ENCODE measurements at places on chromosomes 1 and 21.

GRCh38 chr1:201126832-201127754 lies at the start of gene ASCL5:
ASCL5 (minus strand) TSS chr1:201127184; CDS start chr1:201115372, 11,812 bp downstream.
- DNase-seq, result peak; percentile 32

DNA sequence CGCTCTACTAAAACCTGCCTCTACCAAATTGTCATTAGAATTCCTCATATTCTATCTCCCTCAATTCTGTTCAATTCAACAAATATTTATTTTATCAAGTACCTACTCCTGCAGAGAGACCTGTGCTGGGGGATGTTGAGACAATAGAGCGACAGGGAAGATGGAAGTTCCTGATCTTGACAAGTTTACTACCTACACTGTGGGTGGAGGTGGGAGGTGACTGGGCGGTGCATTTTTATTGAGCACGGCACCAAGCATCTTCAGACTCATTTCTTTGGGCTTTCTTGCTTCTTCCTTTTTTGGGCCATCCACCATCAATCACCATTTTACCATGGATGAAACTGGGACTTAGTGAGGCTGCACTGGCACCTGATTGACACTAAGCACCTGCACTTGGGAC lies 61.3 kb downstream of the KIRREL1 start:
- no peak for DNase-seq

- DNase-seq, result no peak
Measured at GRCh38 chr1:233998456-233998855, 94.0 kb downstream of the SLC35F3 start.

DNA sequence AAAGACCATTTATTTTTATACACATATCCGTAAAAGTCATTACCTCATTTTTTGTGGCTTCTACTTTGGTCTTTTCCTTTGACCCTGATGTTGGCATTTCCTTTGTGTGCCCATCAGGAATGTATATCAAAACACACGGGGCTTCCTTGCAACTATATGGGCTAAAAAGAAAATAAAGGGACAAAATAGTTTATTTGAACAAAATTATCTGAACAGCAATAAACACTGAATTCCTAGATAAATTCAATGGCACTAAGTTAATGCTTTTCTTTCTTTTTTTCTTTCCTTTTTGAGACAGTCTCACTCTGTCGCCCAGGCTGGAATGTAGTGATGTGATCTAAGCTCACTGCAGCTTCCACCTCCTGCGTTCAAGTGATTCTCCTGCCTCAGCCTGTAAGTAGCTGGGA lies 45.2 kb downstream of the EPRS1 start:
- no peak for DNase-seq

DNA sequence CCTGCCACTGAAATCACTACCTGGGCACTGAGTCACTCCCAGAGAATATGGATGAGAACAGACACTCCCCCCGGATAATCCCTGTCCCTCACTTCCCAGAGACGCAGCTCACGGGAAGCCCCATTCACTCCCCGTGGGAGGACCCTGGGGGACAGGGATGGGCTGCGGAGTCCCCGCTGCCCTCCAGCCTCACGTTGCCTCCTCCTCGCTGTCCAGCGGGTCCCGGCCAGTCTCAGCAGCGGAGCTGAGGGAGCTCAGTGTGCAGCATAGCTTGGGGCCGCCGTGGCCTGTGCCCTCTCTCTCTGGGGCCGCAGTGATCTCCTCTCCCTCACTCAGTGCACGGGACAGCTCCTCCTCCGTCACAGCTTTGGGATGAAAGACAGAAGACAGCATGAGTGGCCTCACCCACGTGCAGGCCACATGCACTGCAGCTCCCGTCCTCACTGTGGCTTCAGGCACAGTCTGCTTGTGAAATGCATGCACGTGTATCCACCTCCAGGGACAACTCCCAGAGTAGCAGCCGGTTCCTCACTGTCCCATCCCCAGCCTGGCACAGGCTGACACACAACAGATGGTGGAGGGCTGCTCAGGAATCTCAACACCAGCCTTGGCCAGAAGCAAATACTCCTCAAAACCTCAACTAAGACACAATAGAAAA lies 7.4 kb downstream of the CFAP410 start:
- DNase-seq, result no peak

DNA sequence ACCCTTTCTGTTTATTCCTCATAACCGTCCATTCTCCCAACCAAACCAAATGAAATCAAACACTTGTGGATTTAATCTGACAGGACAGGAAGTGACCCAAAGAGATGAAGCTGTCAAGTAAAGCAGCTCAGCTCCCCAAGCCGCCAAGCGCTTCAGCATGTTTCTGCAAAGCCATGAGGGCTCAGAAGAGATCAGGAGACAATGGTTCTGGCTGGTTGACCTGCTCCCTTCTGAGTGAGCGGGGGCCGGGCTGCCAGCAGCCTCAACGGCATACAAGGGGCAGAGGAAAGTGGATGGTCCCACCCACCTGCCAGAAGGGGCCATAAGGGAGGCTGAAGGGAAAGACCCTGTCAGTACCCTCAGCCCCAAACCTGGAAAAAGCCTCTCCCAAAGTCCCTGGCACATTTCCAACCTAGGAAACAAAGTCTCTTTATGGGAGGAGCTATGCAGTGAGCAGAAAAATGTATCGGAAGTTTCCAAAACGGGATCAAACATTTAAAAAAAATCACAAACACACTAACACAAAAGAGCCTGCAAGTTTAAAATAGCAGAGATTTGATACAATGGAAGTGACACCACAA lies 45.4 kb downstream of the SLC45A1 start:
- no peak for DNase-seq

- DNase-seq, result no peak
Measured at GRCh38 chr1:7389906-7390603, 381.0 kb upstream of the VAMP3 start.

DNA sequence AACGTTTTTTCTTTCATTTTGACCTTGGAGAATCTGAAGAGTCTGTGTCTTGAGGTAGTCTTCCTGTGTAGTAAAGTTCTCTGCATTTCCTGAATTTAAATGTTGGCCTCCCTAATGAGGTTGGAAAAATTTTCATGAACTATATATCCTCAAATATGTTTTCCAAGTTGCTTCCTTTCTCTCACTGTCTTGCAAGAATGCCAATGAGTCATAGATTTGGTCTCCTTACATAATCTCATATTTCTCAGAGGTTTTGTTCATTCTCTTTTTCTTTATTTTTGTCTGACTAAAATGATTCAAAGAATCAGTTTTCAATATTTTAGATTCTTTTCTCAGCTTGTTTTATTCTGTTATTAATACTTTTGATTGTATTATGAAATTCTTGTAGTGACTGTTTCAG lies 87.6 kb downstream of the DRAM2 start:
- no peak for DNase-seq

DNA sequence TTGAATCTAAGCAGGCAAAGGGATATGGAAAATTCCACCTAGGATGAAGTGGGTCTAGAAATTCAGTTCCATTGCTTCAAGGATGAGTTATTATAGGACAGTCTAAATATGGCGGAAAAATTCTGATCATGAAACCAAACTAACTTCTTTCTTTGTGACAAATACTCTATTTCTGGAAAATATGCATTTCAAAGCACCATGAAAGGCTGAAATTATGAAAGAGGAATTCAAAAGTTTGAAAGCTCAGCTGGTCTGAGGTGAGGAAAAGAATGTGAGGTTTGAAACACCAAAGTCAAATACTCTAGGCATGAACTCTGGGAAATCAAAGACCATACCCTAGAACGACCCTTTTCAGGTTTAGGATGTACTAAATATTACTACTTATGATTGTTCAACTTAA lies 36.4 kb upstream of the COL11A1 start:
- DNase-seq, result no peak

GRCh38 chr1:184648160-184648855 lies 106.3 kb downstream of the EDEM3 start:
- no peak for DNase-seq

DNA sequence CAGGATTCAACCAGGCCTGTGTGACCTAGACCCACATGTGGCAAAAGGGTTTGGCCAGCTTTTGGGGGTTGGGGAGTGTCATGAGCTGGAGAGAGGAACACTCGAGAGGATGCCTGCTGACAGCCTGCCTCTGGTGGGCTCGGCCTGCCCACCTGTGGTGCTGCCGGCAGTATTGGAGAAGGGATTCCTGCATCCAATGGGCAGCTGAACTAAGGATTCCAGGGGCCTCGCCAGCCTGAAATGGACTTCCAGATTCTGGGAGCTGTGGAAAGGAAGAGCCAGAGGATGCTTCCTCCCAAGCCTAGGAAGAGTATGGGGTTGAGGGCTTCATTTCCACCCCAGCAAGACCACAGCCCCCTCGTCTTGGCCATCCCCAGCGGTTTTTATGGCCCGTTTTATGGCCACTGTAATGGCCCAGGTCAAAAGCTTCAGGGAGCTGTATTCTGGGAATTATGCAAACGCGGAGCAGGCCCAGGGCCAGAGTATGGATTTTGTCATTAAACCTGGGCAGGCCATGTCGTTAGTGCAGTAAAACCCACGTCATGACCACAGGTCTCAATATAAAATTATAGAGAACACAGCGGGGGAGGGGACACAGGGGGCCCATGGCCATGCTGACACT lies 63.6 kb downstream of the TMEM53 start:
- no peak for DNase-seq

DNA sequence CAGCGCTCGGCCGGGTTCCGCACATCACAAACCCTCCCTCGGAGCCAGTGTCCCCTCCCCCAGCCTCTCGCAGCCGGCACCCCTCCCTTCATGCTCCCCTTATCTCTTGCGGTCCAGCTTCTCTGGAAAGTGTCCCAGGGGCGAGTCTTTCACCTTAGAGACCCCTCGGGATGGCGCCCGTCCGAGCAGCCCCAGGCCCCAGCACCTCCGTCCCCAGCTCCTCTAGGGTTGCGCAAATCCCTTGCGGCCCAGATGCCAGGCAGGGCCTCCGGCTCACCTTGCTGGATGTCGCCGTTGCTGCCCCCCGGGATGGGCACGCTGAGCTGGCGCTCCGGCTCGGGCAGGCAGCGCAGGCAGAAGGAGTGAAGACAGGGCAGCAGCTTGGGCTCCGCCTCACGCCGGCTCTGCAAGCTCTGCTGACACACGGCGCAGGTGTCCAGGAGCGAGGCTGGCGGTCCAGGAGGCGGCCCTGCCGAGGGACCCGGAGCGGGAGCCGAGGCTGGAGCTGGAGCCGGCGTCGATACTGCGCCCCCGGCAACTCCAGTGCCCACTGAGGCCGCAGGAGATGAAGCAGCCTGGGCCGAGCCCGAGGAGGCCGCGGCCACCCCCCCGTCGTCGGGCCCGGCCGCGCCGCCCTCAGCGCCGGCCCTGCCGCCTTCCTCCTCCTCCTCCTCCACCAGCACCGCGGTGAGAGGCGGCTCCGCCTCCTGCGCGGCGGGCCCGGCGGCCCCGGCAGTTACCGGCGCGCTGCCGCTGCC lies 550 bp downstream of the TRIM33 start:
- DNase-seq, result peak; percentile 53

DNA sequence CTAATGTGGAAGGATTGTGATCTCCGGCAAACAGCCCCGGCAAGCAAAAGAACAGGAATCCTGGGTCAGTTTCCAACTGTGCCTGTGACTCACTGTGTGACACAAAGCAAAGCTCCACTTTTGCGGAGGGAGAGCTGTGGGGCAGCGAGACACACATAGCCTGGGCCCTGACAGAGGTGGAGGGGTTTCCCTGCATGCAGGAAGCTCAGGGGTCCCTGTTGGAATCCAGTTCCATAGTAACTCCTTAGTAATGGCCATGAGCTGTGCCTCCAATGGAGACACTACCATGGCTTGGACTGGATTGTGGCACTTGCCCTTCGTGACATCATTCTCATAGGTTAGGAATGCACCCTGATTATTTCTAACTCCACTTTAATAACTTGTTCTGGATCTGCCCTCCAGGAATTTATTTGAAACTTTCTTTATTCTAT lies 47.0 kb upstream of the ATF3 start:
- peak; percentile 27 for DNase-seq

DNA sequence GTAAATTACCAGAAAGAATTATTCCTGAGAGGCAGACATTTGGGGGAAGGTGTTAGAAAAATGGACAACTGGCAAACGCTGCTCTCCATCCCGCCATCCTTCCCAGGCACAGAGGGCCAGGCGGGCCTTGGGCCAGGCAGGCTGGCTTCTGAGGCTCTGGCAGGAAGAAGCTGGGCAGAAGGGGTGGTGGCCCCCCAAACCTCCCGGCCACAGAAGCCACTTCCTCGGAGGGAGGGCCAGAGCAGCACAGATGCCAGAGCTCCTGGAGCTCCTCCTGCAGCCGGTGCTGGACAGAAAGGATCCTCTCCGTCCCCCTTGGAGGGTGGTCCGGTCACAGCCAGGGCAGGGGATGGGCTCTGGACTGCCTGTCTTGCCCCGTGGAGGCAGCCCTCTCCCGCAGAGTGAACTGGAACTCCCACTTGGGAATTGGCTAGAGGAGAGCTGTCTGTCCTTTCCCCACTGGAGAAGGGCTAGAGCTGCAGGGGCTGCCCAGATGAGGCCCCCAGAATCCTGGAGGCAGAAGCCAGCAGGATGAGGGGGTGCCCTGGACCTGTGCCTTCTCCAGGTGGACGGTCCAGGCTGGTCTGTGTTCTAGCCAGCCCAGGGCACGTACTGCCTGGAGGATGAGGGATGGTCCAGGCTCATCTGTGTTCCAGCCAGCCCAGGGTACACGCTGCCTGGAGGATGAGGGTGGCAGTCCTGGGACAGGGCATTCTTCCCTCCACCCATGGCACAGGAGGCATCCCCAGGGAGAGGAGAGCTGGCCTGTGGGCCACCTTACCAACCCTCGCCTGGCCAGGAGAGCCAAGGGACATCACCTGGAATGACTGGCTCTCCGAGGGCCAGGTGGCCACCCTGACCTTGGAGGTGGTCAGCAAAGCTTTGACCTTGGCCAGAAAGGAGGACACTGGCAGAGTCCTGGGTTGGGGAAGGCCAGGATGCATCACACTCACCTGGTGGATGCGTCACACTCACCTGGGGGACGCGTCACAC lies 47.4 kb upstream of the ACTRT2 start:
- DNase-seq, result no peak

DNA sequence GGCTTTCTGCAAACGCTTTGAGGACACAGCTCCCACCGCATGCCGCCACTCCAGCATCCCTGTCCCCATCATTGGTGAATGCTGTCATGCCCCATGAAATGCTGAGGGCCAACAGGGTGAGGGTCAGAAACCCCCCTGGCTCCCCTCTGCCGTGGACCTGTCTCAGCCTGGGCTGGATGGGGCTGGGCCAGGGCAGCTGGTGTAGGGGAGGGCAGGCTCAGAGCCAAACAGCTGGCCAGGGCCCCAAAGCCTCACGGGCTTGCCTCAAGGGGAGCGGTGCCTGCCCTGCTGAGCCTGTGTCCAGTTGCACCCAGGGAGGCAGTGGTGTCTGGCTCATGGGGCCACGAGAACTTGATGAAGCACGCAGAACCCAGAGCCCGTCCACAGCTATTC lies 49.7 kb downstream of the S100B start:
- DNase-seq, result no peak

DNA sequence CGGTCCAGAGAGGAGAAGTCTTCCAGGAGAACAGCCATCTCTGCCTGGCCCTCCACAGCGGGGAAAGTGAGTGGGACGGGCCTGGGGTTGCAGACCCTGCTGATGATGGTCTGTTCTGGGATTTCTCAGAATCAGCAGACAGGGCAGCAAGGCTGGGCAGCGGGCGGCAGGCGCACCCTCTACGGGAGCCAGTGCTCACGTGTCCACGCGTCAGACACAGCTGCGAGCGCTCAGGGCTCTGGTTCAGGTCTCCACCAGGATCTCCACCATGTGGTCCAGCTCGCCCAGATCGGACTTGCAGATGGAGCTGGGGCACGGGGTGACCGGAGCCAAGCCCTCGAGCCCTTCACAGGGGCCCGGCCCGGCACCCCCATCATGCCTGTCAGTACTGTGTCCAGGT lies 5.5 kb downstream of the CLCA4 start:
- no peak for DNase-seq

- no peak for DNase-seq
Measured at GRCh38 chr1:209678981-209679539, 3.8 kb downstream of the G0S2 start.
